ENCODE measurements at places on chromosomes 5 and 9. TPM values are rescaled to one million over a fixed set of nuclear protein-coding genes. Genes with fewer than 3 reads are reported as not detected.

- no peak for DNase-seq
These were observed 16.4 kb downstream of the RETREG1 start for GRCh38 chr5:16600397-16600796.

GRCh38 chr9:76716085-76716672, 48.1 kb upstream of the PCA3 start:
- DNase-seq = no peak

GRCh38 chr9:13529321-13530104, 250.0 kb upstream of the MPDZ start:
- DNase-seq = no peak

- DNase-seq = no peak
These were observed 81.7 kb upstream of the SMC5 start for GRCh38 chr9:70177121-70177520.

- no peak for DNase-seq
These were observed 83.4 kb downstream of the TEK start for GRCh38 chr9:27192291-27192960.

DNA sequence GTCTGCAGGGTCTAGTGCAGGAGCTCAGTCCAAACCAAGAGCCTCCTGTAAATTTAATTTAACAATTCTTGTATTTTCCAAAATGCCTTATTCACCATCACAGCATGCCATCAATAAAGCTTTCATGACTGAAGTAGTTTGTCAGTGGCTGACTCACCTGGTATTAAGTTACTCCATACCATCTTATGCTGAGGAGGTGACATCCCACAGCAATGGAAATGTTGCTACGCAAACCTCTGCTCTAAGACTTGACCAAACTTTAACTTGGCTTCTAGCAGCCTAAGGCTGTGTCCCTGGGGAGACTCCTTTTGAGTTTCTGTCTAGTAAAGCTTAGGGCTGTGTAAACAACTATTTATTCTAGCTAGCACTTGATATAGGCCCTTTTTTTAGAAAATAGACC, 1231.3 kb upstream of the CDH18 start:
- DNase-seq = no peak

DNA sequence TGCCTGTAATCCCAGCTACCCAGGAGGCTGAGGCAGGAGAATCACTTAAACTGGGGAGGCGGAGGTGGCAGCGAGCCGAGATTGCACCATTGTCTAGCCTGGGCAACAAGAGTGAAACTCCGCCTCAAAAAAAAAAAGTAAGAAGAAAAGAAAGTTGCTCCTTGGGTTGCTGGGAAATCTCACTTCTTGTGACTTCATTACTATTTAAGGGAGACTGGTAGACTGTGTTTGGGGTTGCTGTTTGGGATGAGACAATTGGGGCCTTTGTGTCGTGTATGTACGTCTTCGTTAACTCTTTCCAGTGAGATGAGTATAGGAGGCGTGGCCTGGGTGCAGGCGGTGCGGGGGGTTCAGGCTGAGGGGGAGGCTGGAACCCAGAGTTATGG, 11.6 kb downstream of the NDST1 start:
- DNase-seq = no peak

DNA sequence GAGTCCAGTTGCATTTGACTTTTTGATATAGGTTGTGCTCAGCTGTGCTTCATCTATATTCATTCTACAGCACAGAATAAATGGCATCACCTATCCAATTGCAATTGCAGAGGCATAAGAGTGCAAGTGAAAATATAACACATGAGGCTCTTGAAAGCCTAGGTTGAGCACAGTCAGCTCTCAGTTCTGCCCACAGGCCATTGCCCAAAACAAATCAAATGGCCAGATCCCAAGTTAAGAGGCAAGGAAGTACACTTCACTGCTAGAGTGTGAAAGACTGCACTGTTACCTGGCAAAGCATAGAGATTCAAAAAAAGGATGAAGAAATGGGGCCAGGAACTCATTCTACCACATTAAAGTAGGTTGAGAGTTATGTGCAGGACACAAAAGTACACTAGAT, 305.5 kb upstream of the SEMA6A start:
- DNase-seq = no peak

- no peak for DNase-seq
These were observed 4.0 kb downstream of the PAPPA start for GRCh38 chr9:116157436-116158138.

GRCh38 chr9:111812337-111812736, 17.6 kb upstream of the SHOC1 start:
- DNase-seq = no peak

DNA sequence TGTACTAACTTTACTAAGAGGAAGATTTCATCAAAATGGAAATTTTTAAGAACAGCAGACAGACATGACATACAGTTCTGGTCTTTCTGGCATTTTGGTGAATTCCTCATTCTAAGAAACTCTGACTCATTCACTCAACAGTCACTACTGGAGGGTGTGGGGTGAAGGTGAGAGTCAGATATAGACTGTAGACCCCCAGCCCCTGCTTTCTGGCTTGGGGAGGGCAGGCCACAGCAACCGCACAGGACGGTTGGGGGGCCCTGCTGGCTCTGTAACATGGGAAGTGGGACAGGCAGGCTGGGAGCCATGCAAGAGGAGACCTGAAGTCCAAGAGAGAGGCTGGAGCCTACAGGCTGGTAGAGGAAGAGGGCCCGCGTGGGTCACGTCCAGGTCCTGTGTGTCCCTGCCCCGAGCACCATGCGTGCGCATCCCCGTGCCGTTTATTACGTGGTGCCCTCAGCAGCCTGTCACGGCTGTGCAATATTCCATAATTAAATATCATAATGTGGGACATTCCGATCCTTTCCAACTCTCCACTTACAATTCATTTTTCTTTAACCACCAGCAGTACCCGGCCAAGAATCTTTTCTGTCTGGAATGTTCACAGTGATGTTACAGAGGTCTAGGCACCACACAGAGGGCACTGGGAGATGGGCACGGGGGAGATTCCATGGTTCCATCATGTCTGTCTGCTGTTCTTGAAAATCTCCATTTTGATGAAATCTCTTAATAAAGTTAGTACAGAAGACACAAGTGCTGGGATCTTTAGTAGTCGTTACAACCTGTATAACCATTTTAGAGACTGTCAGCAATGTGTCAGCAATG, 75.5 kb downstream of the SEMA4D start:
- no peak for DNase-seq

GRCh38 chr9:120713257-120714087, 798 bp downstream of the MEGF9 start:
- no peak for DNase-seq

DNA sequence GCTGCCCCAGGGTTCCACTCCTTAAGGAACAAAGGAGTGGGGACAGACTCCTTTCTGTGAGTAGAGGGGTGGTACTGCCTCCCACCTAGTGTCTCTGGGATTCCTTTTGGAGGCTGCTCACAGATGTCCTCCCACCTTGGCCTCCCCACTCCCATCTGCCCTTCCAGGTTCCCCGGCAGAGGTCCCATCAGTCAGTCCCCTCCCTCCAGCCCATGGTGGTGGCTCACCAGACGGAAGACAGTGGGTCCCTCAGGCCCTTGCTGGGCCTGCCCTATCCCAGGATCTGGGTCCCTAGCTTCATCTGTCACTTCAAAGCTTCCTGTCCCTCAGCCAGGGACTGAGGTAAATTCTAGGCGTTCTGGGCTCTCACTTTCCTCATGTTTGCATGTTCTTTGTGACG, 35.6 kb upstream of the NEK6 start:
- no peak for DNase-seq

DNA sequence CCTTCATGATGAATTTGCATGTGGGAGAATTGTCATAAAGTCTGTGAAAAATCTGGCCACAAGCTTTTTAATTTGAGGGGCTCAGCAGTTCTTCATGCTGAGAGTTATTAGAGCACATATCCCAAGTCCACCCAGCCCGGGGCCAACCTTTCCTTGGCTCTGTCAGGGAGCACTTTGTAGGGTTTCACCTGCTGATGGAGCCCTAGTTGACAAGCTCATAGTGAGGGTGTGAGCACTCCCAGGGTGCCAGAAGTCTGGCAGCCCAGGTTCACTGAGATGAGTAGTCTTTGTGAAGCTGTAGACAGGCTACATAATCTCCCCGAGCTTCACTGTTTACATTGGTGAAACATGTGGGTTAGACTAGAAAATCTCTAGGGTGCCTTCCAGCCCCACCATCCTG, 97.2 kb upstream of the NREP start:
- no peak for DNase-seq

GRCh38 chr9:14315875-14316601, 2.1 kb upstream of the NFIB start:
- no peak for DNase-seq

DNA sequence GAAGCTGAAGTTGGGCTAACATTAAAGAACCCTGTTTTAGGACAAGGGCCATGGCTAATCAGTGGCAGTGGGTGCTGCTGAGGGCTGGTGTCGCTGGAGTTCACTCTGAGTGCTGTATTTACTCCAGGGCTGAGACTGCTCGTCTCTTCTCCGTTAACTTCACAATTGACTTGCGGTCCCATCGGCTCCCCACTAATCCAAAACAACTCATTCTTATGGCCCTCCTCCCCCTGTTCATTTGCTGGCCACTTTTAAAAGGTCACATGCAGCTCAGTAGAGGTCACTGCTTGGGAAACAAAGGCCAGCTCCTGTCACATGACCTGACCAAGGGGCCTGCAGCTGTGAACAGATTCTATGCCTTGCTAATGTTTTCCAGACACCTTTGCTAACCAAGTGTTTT, 38.4 kb downstream of the PTCH1 start:
- no peak for DNase-seq

DNA sequence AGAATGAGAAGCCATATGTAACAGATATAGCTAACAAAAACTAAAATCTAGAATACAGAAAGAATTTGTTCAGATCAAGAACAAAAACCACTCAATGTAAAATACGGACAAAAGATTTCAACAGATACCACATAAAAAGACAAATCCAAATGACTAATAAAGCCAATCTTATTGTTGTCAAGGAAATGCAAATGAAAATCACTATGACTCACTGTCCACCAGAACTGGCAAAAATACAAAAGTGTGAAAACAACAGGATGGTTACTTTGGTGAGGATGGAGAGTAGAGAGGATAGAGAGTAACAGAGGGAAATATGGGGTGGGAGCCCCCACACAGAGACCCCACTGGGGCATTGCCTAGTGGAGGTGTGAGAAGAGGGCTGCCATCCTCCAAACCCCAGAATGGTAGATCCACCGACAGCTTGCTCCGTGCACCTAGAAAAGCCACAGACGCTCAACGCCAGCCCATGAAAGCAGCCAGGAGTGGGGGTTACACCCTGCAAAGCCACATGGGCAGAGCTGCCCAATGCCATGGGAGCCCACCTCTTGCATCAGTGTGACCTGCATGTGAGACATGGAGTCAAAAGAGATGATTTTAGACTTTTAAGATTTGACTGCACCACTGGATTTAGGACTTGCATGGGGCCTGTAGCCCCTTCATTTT, 15.2 kb upstream of the RHOBTB3 start:
- DNase-seq = no peak

GRCh38 chr5:9438596-9439354, 107.1 kb downstream of the SEMA5A start:
- no peak for DNase-seq

GRCh38 chr5:74262544-74263207, 377.9 kb downstream of the ENC1 start:
- no peak for DNase-seq

GRCh38 chr5:138946241-138946623, 71.1 kb upstream of the LRRTM2 start:
- DNase-seq = no peak

GRCh38 chr5:167642779-167643517, 648.5 kb upstream of the WWC1 start:
- DNase-seq = no peak

DNA sequence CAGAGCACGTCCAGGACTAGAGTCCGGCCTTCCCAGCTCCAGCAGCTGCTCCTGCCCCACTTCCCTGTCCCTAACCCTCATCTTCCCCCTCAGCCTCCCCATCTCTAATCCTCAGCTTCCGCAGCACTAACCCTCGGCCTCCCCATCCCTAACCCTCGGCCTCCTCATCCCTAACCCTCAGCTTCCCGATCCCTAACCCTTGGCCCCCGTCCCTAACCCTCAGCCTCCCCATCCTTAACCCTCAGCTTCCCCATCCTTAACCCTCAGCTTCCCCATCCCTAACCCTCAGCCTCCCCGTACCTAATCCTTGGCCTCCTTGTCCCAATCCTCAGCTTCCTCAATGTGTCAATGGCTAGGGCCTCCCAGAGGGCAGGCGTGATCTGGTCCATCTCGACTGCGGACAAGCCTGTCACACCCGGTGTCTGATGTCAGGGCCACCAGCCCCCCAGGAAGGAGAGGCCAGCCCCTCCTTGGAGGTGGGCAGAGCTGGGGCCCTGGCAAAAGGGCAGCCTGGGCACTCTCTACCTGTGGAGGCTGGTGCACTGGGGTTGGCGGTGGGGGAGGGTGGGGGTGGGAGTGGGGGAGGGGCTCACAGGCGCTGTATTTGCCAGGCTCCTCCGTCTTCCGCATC, 1.4 kb downstream of the OBP2B start:
- DNase-seq = peak; percentile 70

DNA sequence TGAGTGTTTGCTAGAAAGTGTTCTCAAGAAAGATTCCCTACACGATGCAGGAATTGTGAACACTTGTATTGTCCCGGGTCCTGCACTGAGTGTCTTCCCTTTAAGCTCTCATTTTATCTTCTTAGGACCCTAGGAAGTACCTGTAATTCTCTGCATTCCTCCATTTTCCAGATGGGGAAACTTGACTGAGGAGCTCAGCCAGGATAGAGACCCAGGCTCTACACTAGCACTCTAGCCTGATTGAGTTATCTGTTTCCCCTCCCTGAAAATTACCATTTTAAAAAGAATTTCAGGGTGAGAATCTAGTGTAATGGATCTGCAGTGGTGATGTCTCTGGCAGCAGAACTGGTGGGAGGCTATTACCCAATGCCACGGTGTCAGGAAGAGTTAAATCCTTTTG, 453.9 kb downstream of the KDM4C start:
- no peak for DNase-seq

DNA sequence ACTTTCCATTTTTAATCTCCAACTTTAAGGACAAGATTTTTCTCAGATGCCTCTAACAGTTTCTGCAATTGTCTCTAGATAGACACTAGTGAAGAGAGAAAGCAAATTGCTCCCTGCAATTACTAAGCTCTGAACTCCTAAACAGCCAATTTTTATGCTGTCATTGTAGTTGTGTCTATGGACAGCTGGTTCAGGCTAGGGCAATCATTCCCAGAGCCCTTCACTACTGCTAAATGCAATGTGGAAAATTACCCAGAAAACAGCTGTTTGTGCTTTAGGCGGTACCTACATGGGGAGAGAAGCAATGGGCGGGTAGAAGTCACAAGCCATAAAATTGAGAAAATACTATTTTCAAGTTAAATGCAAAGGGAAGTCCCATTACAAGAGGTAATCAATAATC, 211.6 kb downstream of the SPOCK1 start:
- DNase-seq = no peak

ROR2 gene
- total RNA-seq = 43.0 TPM

SLC6A7 gene
- total RNA-seq = not detected

FREM1 gene
- total RNA-seq = 2.2 TPM

POU4F3 gene
- not detected for total RNA-seq

C9 gene
- not detected for total RNA-seq

SPATA9 gene
- total RNA-seq = 3.0 TPM

Data from osteocyte (in vitro differentiated cells).